Central memory CD4-positive, alpha-beta T cell (primary cell): ENCODE measurements at places on chromosomes 3 and 15.

GRCh38 chr3:72830452-72831223 is 17.6 kb downstream of the SHQ1 start:
- DNase-seq = no peak

DNA sequence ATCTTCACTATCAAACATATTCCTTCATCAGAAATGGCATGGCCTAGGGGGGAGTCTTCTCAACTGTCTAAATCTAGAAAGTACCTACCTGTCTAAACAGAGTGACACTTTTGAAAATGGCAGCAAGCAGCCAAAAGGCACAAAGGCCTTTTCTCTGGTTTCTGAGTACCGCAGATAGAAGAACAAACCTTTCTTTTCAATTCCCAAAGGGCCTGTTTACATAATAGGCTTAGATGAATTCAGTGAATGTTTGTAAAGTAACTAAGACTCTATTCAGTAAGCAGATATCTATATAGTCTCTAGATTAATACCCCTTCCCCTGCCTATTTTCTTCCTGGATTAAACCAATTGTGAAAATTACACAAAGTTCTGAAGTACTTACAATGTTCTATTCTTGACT is 7.1 kb downstream of the MYEF2 start:
- no peak for DNase-seq

GRCh38 chr15:25545017-25545416 is 106.2 kb upstream of the UBE3A start:
- no peak for DNase-seq

DNA sequence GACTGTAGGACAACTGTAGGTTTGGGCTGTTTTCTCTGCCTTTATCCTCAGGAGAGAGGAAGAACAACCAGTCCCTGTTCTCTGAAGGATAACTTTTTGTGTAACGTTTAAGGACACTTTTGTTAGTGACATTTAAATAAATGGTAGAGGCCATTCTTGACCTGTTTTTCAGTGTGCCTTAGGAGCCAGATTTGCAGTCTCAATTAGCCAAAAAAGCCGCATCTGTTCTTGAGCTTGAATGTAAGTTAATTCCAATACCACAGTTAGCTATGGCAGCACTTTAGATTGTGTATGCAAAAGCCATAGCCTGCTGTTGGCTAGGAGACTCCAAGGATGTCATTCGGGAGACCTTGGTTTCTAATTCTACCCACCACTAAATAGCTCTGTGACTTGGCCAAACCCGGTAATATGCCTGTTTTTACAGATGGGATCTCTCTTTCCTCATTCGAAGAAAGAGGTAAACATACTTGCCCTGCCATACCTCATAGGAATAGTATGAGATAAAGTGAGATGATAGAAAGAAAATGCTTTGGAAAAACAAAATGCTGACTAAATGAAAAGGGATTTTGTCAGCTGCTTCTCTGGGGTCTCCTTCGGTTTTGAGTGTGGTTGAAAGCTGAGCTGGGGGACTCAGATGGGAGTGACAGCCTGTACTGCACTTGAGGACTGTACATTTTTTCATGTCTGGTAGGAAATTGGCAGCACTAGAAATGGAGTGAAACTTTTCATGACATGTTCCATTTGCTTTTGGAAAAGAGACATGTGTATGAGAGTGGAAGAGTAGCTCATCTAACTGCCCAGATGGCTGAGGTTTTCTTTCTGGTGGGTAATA is 57.3 kb upstream of the ROPN1 start:
- DNase-seq = no peak

DNA sequence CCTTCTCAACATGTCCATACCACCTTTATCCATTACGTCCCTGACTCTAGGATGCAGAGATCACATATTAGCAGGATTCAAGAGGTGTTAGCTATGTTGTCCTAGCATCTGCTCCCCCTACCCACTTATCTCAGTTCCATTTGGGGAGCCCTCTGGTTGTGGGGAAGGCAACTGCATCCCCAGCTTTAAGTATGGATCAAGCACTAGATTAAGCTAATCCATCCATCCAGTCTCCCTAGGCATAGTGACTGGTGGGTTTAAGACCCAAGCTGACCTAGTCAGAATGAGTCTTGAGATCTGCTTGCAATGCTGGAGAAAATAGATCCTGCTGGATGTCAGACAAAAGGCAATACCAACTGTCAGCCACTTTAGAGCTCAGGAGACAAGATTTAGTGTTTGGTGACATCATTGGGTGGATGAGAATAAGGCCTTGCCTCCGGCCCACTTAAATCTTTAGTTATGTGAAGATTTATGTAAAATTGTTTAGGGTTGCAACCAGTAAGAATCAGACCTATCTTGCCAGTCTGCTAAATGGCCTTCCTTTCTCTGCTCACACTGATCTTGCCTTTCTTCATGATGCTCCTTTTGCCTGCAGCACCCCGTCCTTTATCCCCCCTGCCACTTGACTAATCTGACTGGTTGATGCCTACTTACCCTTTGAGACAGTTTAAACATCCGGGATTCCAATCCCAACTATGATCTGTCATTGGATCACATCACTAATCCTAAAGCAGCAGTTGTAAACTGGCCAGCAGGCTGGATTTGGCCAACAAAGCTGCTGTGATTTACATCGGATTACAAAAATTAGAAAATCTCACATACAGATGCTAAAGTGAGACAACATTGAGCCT is 2.1 kb upstream of the ISY1 start:
- DNase-seq = no peak

GRCh38 chr3:190261740-190262139 is 60.5 kb downstream of the CLDN1 start:
- no peak for DNase-seq

DNA sequence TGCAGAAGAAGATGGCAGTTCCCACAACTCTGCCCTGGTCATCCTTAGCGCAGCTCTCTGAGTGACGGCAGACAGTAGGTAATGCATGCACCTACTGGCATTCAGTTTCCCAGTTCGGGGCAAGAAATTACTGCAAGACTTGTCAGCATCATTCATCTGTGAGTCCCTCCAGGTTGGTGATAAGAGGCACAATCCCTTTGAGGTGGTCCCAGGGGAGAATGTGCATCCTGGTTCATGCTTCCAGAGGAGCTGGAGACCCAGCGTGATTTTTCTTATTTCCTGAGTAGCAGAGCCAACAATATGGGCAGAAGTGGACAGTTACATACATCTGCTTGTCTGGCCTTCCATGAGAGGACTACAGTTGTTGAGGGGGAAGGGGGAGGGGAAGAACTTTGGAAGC is 235.9 kb upstream of the BHLHE40 start:
- no peak for DNase-seq

DNA sequence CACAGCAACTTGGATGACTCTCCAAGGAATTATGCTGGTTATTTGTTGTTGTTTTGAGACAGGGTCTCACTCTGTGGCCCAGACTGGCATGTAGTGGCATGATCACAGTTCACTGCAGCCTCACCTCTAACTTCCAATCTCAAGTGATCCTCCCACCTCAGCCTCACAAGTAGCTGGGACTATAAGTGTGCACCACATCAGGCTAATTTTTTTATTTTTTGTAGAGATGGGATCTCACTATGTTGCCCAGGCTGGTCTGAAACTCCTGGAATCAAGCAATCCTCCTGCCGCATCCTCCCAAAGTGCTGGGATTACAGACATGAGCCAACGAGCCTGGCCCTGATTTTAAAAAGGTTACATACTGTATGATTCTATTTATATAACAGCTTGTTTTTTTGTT is 63.0 kb downstream of the RBPMS2 start:
- DNase-seq = no peak

DNA sequence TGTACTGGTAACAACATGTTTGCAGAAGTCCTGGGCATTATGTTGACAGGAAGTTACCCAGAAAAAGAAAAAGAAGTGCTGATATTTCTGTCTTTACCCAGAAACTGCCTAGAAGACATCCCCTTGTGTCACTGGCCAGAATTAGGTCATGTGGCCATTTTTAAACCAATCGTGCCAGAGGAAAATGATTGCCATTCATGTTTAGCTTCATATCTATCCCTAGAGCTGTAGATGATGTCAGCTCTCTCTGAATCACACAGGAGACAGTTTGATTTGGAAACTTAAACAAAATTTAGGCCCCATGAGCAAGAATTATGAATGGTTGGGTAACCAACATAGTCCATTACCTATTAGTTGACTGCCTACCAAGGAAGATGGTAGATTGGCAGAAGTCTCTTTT is 8.9 kb upstream of the PLOD2 start:
- no peak for DNase-seq

GRCh38 chr15:67125589-67126502 is 60.4 kb downstream of the SMAD3 start:
- no peak for DNase-seq

DNA sequence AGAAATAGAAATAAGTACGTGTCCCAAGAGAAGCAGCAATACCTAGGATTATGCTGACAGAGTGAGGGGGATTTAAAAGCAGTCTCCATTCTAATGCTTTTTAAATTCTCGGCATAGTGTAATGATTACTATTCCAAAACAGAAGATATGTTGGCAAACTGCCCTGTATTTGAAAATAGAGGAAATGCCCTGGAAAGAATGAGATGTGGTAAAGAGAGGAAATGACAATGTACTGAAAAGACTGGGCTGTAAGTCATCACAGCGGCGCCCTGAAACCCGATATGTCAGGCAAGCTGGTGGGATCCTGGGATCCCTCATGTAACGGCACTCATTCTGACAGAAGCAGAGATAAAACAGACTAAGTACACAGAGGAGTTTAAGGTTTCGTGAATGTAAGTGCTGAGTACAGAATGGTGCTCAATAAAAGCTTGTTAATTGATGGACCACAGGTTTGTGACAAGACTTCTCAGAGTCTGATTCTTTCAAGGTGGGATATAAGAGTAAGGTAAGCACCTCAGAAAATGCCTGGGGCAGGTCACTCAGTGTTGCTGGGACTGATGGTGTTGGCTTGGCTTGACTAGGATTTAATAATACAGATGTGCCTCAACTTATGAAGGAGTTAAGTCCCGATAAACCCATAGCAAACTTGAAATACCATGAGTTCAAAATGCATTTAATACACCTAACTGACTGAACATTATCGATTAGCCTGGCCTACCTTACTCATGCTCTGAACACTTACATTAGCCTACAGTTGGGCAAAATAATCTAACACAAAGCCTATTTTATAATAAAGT is 91.4 kb downstream of the NFKBIZ start:
- no peak for DNase-seq

- no peak for DNase-seq
Observed at GRCh38 chr3:27078246-27078913, 290.8 kb downstream of the NEK10 start.

DNA sequence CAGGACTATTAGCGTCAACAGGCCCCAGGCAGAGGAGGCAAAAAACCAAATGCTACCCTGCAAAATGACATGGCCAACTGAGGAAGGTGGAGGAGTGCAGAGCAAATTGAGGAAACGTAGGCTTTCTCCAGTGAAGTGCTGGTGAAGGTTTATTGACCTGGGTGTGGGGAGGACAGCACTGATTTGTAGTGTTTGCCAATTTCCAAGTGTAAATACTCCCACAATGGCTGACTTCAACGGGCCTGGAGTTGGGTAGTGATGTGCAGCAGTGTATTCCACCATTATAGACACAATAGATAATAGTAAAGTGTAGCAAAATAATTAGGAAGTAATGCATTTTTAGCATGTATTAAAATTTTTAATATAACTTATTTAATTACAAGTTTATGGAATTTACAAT is 32.2 kb upstream of the TPM1 start:
- no peak for DNase-seq

DNA sequence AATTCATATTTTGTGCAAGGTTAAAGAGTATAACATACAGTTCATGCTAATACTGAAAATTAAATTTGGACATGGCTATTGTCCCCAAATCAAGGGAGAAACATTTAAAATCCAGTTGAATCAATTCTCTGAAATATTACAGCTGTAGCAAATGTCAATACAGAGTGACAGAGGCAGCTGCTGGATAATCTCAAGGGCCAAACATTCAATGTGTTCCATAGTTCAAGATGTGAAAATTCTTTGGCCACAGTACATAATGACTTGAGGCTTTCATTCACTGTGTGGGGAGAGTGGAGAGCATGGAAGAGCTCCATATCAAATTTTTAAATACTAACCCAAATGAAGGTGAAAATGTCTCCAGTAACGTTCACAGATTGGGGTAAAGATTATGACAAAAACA is 1192.8 kb upstream of the CADM2 start:
- no peak for DNase-seq

DNA sequence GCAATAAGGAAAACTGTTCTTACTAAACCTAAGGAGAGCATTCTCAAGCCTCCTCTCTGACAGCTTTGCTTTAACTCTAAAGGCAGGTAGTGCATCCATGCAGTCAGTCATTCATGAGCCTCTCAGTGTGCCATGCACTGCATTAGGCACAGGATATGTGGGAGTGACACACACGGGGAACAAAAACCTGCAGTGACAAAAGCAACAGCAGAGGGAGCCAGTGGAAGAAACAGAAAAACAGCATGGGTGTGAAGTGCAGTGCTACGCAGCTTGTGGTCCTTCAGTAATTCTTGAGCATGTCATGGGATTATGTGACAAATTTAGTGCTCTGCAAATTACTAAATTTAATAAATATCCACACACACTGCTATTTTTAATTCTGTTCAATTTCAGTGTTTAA is 230.7 kb downstream of the BBX start:
- no peak for DNase-seq

DNA sequence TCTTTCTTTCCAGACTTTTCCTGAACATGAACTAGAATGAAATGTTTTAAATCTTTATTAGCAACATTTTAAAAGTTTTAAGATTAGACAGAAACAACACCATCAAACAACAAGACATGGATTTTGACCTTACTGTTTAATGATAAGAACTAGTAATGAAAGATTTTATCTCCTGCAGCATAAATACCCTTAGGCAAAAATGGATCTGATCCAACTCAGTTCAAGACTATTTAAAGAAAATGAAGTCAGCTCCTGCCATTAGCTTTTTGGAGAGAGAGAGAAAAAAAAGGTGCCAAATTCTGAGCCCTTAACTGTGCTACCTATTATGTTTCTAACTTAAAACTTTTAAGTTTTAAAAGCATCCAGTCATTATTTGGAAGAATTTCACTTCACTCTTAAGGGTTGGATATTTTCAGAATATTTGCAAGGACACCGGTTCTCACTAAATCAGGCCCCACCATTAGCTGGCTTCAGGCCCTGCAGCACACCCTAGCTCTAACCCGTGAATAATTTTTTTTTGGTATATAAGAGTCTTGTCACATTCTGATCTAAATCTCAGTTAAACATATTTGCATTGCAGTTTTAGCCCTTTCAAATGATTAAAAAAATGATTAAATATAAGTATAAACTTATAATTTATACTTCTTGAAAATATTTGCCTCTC is 60.0 kb downstream of the NR1I2 start:
- DNase-seq = no peak

DNA sequence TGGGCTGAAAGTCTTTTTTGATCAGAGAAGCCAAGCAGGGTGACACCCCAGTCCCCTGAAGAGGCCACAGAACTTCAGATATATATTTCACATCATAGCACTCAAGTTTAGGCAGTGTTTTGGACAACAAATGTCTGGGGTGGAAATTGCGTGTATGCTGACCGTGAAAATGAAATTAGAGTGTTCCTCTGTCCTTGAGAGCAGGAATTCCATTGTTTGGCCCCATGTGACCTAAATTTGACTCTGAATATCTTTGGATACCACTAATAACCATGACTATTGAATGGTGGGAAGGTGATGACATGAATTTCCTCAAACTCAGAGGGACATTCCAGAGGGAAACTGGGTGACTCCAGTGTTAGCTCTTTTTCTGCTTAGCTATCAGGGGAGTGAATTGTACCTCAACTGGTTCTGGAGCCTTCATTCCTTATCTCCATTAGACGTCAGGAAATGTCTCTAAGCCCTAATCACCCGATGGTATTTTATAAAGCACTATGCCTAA is 263.5 kb upstream of the RASGRP1 start:
- DNase-seq = no peak
